Glutamatergic neuron (in vitro differentiated cells): ENCODE measurements at places on chromosomes 4 and X. TPM values are rescaled to one million over a fixed set of nuclear protein-coding genes. Genes with fewer than 3 reads are reported as not detected.

Gene STPG2
- 0.66 TPM for total RNA-seq

Gene SPACA5
- total RNA-seq = not detected

GRCh38 chrX:129522184-129523078 is 859 bp downstream of the SMARCA1 start:
- peak overlapping the region; percentile 83 for H3K27ac ChIP-seq
- peak; percentile 72 for DNase-seq
- H3K4me1 ChIP-seq = peaks cover 3% of the 10 kb centered on the region
- peaks cover 4% of the 10 kb centered on the region for H3K27me3 ChIP-seq

Gene SOX3
- total RNA-seq = 0.71 TPM

DNA sequence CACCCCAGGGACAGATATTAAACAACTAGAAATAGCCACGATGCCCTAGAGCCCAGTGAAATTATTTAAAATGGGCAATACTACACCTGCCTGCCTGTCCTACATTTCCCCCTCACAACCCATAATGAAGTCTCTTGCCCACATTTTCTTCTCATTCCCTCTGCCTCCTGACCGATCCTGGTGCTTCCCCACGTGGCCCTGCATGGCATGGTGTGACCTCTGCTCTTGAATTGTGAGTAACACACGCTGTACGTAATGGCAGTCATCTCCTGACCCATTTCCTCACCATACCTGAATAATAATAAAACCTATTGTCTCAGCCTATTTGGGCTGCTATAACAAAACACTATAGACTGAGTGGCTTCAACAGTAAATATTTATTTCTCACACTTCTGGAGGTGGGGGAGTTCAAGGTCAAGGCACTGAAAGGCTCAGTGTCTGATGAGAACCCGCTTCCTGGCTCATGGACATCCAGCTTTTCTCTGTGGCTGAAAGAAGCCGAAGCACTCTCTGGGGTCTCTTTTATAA is 77.0 kb upstream of the ENPP6 start:
- no peak overlapping the region for H3K4me3 ChIP-seq
- H3K27ac ChIP-seq = no peak overlapping the region
- no peaks in the 10 kb centered on the region for H3K36me3 ChIP-seq
- no peaks in the 10 kb centered on the region for H3K27me3 ChIP-seq
- DNase-seq = no peak
- H3K4me1 ChIP-seq = no peaks in the 10 kb centered on the region

Gene NPY1R
- total RNA-seq = 0.54 TPM

Gene PTPN13
- total RNA-seq = 44.1 TPM

DNA sequence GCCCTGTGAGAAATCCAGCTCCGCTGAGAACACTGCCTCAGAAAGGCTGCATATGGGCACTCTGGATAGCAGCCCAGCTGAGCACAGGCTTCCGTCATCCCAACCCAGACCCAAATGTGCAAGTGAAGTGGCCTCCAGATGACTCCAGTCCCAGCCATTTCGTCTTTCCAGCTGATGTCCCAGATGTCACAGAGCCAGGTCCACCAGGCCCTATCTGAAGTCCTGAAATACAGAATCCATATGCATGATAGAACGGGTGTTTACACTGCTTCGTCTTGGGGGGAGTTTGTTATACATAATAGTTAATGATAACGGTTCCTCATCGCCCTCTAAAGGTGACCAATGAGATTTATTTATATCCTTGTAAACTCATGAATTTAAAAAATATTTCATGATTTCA is 72.6 kb upstream of the TRIM2 start:
- no peak overlapping the region for H3K4me3 ChIP-seq
- peaks cover 6% of the 10 kb centered on the region for H3K27me3 ChIP-seq
- peak; percentile 41 for DNase-seq
- peak overlapping the region; percentile 81 for H3K27ac ChIP-seq

DNA sequence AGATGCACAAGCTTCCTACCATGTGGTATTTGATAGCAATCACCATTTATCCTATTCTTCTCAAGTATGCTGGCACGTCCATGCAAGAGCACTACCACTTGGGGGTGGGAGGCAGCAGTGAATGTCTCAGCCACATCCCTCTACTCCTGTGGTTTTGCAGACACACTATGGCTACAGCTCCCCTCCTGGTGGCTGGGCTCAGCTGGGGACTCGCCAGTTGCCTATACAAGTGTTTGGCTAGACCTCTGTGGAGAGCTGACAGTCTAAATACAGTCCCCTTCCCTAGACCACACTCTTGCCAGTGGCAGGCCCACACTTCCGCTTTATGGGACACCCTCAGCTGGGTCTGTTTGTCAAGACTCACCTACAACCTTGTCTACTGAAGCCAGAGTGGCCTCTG is 53.2 kb downstream of the ADGRA3 start:
- no peak overlapping the region for H3K4me3 ChIP-seq
- DNase-seq = no peak
- H3K4me1 ChIP-seq = peaks cover 22% of the 10 kb centered on the region
- H3K27me3 ChIP-seq = peaks cover 1% of the 10 kb centered on the region
